A673 (cell line): ENCODE measurements at places on chromosomes 5 and 9. TPM values are rescaled to one million over a fixed set of nuclear protein-coding genes. Genes with fewer than 3 reads are reported as not detected.

GRCh38 chr9:113622600-113623400, 159.3 kb downstream of the RGS3 start:
- H3K4me1 ChIP-seq, result peaks cover 49% of the 10 kb centered on the region
- no peak overlapping the region for H3K4me3 ChIP-seq
- no peak overlapping the region for H3K27ac ChIP-seq
- peak; percentile 64 for DNase-seq

GRCh38 chr5:140647042-140647419, 399 bp downstream of the NDUFA2 start:
- peaks cover 64% of the 10 kb centered on the region for H3K36me3 ChIP-seq
- peaks cover 10% of the 10 kb centered on the region for H3K4me1 ChIP-seq
- H3K27ac ChIP-seq, result peak overlapping the region; percentile 69

DNA sequence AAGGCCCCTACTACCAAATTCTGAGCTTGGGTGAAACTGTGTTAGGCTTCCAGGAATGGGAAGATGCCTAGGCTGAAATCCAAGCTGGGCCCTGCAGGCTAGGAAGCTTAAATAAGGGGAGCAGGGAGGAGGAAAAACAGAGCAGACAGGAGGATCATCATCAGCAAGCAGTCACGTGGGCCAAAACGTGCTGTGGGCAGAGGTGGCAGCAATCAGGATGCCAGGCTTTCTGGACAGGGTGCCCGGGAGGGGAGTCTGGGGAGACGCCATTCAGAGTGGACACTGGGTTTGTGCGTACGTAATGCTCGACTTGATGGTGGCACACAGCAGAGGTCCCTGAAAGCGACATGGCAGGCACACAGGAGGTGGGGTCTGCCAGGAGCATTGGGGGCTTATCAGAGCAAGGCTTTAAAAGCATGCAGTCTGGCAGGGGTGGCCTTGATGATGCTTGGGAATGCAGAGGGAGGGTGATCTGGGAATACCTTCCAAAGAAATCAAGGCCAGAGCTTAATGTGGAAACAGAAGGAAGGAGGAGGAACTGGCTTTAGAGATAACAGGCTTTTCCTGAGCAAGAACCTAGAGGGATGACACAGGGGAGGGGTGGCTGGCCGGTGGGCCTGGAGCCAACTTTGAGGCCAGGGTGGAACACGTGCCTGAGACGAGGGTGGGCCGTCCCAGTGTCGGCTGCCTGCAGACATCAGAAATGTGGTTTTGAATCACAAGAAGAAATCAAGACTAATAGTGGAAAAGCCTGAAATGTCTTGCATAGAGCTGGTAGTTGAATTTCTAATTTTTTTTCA, 212.5 kb downstream of the GADD45G start:
- H3K27me3 ChIP-seq, result no peaks in the 10 kb centered on the region
- no peaks in the 10 kb centered on the region for H3K4me1 ChIP-seq
- no peak overlapping the region for H3K27ac ChIP-seq
- no peaks in the 10 kb centered on the region for H3K36me3 ChIP-seq
- no peak for DNase-seq

DNA sequence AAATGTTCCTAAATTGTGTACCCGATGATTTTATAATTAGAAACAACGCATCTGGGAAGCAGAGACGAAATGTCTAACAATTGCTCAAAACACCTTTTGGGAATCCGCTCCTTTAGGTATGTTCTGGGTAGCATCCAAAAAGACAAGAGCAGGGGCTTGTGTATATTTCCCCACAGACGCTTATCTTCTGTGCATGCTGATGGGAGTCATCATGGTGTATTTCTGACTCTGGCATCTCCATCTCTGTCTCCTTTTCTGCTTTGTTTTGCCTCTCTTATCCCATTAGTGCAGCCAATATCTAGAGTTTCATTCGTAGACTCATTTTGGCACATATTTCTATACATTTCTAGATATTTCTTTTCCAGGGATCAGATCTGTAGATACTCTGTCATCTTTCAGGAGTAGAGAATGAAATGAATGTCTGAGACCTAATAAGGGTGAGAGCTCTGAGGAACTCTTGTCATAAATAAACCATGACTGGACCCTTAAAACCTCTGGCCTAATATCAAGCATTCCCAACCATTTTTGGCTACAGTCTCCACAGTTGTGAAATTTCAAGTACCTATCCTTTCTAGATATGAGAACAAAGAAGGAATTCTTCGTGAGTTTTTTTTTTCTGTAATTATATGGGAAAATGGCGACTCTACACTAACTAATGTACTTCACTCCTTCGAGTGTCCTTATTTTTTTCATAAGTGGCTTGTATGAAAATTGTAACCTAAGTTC, 508.2 kb downstream of the ACTL7B start:
- no peaks in the 10 kb centered on the region for H3K36me3 ChIP-seq
- no peak overlapping the region for H3K27ac ChIP-seq
- H3K27me3 ChIP-seq, result no peaks in the 10 kb centered on the region

FBP2 gene
- 0.21 TPM in 1 of 2 replicates, not detected in the other for total RNA-seq

PAM gene
- 185 and 190 TPM in 2 replicates for total RNA-seq

GRCh38 chr5:77828445-77828844, 52.3 kb upstream of the TBCA start:
- H3K27ac ChIP-seq, result no peak overlapping the region
- DNase-seq, result no peak
- H3K36me3 ChIP-seq, result no peaks in the 10 kb centered on the region

CERCAM gene
- 10.1 and 14.7 TPM in 2 replicates for total RNA-seq

- DNase-seq, result no peak
- no peak overlapping the region for H3K4me3 ChIP-seq
- H3K27ac ChIP-seq, result no peak overlapping the region
- H3K36me3 ChIP-seq, result no peaks in the 10 kb centered on the region
- no peaks in the 10 kb centered on the region for H3K4me1 ChIP-seq
- H3K27me3 ChIP-seq, result peaks cover 79% of the 10 kb centered on the region
These were observed 587 bp downstream of the OR2Y1 start for GRCh38 chr5:180739271-180739670.

DNA sequence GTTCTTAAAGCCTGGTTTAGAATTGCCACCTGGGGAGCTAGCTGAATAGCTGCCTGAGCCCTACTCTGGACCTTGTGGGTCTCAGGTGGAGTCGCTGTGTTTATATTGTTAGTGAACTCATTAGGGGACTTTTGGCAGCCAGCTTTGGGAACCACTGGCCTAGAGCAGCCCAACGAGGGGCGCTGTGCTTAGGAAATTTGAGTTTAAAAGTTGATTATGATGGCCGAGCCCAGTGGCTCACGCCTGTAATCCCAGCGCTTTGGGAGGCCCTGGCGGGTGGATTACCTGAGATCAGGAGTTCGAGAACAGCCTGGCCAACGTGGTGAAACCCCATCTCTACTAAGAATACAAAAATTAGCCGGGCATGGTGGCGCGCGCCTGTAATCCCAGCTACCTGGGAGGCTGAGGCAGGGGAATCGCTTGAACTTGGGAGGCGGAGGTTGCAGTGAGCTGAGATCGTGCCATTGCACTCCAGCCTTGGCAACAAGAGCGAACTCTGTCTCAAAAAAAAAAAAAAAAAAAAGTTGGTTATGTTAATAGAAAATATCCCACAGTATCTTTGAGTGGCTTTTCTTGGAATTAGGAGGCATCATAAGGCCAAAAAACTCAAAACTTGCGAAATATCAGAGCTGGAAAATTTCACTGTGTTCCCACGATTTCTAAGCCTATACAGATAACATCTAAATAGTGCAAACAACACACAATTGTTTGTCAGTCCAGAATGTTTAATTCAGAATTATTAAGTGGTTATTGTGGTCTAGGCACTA, 809 bp downstream of the MCCC2 start:
- no peaks in the 10 kb centered on the region for H3K36me3 ChIP-seq
- no peak for DNase-seq
- H3K4me3 ChIP-seq, result peak overlapping the region; percentile 77
- H3K27me3 ChIP-seq, result no peaks in the 10 kb centered on the region

PPP2CA gene
- total RNA-seq, result 227 and 233 TPM in 2 replicates

DNA sequence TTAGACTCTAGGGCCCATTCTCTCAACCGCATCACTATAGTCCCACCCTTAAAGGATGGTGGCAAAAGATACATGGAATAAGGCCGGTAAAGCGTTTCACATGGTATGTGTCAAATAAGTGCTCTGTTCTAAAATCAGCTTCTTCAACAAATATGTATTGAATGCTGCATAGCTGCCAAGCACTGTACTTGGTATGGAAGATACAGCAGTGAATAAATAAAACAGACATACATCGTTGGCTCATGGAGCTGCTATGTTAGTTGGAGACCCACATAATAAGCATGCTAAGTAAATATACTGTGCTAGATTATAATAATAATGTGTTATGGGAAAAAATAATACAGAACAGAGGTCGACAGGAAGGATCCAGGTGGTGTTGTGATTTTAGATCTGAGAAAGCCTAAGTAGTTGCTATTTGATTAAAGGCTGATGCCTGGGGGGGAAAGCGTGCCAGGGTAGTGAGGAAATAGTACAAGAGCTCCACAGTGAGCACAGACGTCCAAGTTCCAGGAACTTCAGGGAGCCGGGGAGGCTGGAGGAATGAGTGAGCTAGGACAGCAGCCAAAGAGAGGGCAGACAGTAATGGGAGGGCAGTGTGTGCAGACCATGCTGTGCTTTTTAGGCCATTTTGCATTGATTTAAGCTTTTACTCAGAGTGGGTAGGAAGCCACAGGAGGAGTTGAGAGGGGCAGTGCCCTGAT, 93.7 kb downstream of the JAKMIP2 start:
- peaks cover 58% of the 10 kb centered on the region for H3K4me1 ChIP-seq
- no peaks in the 10 kb centered on the region for H3K36me3 ChIP-seq
- peak overlapping the region; percentile 49 for H3K27ac ChIP-seq
- H3K4me3 ChIP-seq, result no peak overlapping the region

CARTPT gene
- not detected in 2 replicates for total RNA-seq
